Stimulated activated CD4-positive, alpha-beta T cell treated with anti-CD3 and anti-CD28 coated beads, Interleukin-4, amount 100 ng/mL, for 1 hour (primary cell): ENCODE measurements at places on chromosomes 6 and 20.

- no peak for DNase-seq
Observed at GRCh38 chr6:14984519-14984853, 261.4 kb upstream of the JARID2 start.

DNA sequence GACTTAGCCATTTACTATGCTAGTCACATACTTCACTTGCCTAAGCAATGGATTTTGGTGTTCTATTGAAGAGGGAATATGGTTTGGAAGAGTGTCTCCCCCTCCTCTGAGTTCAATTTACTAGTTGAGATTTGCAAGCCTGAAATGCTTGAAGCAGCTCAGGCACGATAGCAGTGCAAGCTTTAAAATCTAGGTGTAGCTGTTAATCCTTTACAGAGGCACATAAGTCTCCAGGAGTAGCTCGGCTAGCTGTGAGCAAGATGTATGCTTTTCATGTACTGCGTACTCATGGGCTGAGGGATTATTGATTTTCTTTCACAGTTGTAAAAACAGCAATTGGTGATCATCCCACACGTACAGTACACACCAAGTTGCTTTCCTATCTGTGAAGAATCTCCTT is 726 bp downstream of the FLRT3 start:
- no peak for DNase-seq

DNA sequence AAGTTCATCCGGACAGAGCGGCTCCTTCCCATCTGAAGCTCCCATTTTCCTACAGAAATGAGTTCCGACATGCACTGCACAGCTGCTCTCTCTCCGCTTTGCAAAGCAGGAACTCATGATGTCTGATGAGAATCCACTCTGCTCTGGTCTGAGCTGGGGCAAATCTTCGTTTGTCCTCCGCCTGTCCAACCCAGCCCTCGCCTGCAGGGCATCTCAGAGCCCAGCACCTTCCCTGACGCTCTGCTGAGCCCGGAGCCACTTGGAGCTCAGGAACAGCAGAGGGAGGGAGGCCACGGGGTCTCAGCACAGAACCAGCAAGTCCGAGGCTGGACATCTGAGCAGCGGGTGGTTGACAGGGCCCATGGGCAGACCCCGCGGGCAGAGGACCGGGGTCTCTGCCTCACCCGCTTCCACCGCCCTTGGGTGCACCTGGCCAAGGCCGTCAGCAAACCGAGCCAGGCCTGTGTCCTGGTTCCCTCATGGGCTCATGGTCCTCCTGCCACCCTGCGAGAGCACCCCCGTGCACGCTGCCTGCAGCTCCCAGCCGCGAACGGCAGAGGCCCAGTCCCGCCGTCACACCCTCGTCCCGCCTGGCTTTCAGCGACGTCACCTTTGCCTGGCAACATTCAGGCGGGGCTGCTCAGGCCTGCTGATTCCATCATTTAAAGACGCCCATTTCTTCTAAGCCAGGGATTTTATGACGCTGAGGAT is 78.5 kb upstream of the BHLHE23 start:
- DNase-seq, result no peak

- DNase-seq, result peak; percentile 58
Observed at GRCh38 chr20:1108437-1108920, 9.9 kb upstream of the PSMF1 start.

DNA sequence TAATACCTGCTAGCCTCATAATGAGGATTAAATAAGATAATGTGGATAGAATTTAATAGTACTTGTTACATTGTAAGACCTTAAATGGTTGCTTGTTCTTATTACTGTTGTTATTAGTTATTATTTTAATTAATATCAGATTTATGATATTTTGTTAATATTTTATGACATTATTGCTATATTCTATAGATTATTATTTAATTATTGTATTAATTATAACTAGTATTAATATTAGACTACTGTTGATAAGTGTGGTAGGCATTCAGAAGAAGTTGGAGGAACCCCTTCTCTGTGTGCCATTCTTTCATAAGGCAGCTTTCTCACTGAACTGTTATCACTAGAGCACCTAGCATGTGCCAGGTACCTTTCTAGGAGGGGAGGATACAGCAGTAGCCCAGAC is 2.6 kb upstream of the NEDD9 start:
- no peak for DNase-seq

GRCh38 chr20:35410613-35411012 is 1.2 kb downstream of the UQCC1 start:
- no peak for DNase-seq

DNA sequence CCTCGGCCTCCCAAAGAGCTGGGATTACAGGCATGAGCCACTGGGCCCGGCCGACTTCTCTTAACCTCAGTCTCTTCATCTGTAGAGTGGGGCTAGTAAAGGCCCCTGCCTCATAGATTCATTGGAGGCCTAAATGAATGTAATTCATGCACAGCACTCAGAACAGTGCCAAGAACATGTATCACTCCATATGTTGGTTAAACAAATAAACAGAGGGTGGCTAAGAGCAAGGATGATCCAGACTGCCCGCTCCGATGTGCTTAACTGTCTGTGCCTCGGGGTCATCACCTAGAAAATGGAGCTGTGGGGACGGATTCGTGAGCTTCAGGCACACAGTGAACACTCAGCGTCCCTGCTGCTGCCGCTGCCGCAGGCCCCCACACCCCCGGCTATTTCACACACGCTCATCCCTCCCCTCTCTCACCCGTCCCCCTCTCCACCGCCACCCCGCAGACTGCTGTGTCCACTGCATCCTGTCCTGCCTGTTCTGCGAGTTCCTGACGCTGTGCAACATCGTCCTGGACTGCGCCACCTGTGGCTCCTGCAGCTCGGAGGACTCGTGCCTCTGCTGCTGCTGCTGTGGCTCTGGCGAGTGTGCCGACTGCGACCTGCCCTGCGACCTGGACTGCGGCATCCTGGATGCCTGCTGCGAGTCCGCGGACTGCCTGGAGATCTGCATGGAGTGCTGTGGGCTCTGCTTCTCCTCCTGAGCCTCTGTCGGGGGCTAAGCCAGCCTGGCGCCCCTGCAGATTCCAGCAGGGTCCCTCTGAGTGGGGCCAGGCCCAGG is 14.8 kb downstream of the MDFI start:
- DNase-seq, result no peak

GRCh38 chr6:164998297-164998696 is 311.1 kb downstream of the C6orf118 start:
- no peak for DNase-seq

- DNase-seq, result no peak
Observed at GRCh38 chr6:169157197-169158148, 96.2 kb downstream of the THBS2 start.

DNA sequence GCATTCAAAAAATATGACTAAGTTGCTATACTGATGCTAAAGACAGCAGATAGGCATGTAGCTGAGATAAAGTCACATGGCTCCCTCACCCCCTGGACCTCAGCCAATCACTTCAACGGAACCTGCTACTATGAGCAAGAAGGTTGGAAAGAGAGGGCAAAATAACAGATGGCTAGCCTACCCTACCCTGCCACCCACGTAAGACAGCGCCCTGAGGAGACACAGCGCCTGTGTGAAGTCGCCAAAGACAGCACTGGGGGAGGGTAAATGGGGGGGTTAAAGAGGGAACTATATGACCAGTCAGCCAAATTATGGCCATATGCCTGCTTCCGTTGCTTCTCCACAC is 163.2 kb downstream of the RALGAPA2 start:
- no peak for DNase-seq

- no peak for DNase-seq
Observed at GRCh38 chr6:83169106-83169505, 24.0 kb downstream of the PGM3 start.

DNA sequence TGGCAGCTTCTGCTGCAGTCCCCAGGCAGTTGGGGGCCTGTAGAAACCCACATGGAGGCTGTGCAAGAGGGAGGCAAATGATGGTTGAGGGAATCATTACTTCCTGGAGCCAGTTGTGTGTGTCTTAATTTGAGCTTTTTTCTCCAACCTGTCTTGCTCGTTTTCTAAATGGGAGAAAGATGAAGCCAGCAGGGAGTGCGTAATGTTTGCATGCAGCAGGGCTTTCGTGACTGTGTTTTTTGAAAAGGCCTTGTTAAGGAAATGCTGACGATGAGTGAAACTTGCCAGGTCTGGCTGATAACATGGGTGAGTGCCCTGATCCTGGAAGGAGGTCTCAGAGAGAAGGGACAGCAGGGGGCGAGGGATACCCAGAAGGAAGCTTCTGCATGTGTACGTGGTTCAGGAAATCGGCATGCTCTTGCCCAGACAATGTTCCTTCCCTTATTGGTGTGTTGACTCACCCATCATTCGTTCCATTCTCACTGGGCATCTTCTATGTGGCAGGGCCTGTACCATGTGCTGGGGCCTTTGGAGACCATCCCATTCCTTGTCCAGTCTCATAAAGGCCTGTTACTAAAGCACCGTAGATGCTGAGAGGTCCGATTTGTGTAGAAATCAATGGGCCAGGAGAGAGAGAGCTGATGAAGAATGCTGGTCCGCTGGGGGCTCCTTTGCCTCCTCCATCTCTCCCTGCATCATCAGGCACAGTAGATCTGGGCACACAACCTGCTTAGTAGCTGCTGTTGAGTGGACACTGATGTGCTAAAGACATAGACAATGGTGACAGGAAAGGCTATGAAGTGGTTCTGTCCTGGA is 27.4 kb downstream of the GLP1R start:
- no peak for DNase-seq

- DNase-seq, result no peak
Observed at GRCh38 chr20:38067717-38068365, 34.3 kb downstream of the RPRD1B start.

- DNase-seq, result no peak
Observed at GRCh38 chr6:32627249-32627648, 10.0 kb upstream of the HLA-DQA1 start.

DNA sequence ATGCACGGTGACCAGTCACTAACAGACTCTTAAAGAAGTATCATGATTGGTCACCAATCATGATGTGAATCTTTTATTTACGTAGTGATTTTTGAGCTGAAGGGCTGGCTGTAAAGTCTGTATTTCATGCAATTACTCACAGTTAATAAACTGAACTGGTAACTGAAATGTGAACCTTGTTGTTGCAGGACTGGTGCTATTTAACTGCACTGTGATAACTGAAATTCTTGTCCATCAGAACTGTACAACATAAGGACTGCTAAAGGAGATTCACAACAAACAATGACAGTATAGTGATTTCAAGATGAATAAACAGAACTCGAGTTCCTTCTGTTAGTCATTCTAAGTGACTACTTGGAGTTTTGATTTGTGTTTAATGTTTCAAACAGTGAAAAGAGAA is 316.6 kb downstream of the TPBG start:
- DNase-seq, result no peak

- DNase-seq, result no peak
Observed at GRCh38 chr6:107441682-107442081, 17.7 kb downstream of the PDSS2 start.

GRCh38 chr6:56497240-56497639 is 145.4 kb downstream of the DST start:
- no peak for DNase-seq

- no peak for DNase-seq
Observed at GRCh38 chr6:108699290-108700041, 138.7 kb downstream of the FOXO3 start.

DNA sequence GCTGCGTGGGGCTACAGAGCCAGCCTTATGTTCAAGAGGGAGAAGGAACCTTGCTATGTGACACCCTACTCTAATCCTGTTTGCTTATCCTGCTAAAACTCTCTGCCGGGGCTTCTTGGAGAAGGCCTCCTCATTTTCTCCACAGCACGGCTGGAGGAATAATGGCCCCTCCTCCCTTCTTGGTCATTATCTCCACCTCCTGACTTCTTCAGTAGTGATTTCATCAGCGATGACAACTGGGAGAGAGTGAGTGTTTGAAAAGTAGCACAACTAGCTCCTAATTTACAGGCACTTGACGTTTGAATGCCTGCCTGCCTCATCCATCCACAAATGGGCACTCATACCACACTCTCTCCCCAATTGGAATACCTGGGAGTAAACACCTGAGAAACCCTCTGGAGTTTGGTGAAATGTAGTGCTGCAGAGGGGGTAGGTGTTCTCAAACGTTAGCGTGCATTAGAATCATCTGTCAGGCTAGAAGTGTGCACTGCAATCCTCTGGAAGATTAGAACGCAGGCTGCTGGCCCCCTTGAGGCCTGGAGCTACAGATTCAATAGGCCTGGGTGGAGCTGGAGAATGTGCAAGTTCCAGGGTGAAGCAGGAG is 148.5 kb downstream of the FOXC1 start:
- no peak for DNase-seq

- DNase-seq, result no peak
Observed at GRCh38 chr6:19827247-19827646, 9.9 kb upstream of the ID4 start.

DNA sequence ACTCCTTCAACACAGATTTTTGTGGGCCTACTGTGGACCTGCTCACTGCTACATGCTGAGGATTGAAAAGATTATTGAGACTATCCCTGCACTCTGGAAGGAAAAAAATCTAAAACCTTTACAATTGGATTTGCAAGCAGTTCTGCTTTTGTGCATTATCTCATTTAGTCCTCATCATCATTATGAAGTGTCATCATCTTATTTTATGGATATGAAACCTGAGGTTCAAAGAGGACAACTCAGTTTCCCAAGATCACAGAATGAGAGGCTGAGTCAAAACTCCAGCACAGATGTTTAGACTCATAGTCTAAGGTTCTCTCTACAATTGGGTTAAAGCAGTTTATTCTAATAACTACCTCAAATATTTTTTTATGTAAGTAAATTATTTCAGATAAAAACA is 160.2 kb upstream of the MARCKS start:
- no peak for DNase-seq

DNA sequence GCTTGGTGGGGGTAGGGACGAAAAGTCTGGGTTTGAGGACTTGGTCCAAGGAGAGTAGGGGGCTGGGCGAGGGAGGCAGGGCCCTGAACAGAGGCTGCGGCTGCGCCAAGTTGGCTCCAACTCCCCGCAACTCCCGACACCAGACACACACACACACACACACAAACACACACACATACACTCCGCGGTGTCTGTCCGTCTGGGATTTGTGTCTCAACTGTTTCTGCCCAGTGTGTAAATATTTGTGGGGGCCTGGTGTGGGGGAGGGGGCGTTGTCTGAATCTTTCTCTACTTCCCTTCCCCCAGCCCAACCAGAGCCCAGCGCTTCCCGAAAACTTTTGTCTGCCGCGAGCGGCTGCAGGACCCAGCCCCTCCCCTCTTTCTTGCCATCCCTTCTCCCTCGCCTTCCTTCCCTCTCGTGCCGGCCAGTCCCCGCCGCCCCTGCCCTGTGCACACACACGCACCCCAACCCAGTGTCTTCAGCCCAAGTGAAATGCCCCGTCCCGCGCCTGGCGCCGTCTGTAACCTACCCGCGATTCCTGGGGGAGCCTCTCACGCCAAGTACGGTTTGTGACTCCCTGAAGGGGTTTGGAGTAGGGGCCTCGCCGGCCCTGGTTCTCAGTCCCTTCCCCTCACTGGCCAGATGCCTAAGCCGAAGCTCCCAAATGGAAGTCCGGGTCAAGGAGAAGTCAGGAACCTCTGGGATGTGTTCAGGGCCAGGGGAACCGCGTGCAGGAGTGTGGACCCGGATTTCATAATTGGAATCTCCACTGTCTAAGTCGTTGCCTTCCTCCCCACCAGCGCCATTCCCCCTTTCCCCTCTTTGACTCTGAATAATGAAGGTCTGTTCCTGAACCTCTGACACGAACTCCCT is 904 bp downstream of the MDFI start:
- no peak for DNase-seq
